ENCODE measurements at places on chromosomes 11 and 22.

- no peak for DNase-seq
Observed at GRCh38 chr22:42714768-42715390, 5.8 kb downstream of the A4GALT start.

DNA sequence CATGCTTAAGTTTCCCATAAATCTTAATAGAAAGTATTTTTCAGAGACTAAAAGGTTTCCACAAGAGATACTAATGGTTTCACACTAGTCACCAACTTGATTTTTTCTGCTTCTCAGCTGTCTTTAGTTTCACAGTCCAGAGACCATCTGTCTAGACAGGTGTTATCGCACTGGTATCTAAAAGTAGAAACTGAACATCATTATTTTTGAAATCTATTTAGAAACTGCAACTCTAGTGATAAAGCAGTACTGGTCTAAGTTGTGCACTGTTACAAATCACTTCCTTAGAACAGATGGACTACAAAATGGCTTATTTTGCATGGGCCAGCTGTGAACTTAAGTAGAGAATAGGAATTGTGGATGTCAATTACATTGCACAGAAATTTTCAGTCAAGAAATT, 78.0 kb downstream of the CNTN5 start:
- DNase-seq, result no peak

- DNase-seq, result peak; percentile 85
Observed at GRCh38 chr11:64864473-64865285, 13.7 kb downstream of the EHD1 start.

- DNase-seq, result no peak
Observed at GRCh38 chr11:37322333-37323194, 724.5 kb upstream of the RAG2 start.

DNA sequence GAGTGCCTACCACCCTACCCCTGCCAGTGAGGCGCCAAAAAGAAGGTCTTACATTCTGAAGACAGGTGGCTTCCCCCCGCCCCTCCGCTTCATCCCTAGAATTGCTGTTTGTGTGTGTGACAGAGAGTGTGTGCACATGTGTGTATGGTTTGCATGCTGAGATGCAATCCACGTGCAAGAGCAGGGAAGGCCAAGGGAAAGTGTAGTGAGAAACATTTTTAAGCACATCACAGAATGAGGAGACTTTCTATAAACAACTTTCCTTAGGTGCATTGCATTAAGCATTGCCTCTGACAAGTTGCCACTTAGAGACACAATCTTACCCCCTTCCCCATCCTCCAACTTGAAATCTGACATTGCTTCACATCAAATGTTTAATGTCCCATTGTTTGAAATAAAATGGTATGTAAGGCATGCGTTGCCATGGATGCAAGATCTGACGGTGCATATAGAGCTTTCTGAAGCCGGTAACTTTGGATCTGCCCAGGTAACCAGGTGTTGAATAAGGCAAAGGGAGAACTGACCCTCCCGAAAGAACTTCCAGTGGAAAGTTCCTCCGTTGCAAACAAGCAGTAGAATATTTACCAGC, 21.4 kb downstream of the FJX1 start:
- DNase-seq, result no peak

- DNase-seq, result no peak
Observed at GRCh38 chr11:75770102-75770501, 1.5 kb downstream of the DGAT2 start.
